ENCODE measurements at places on chromosomes 1 and 21.

DNA sequence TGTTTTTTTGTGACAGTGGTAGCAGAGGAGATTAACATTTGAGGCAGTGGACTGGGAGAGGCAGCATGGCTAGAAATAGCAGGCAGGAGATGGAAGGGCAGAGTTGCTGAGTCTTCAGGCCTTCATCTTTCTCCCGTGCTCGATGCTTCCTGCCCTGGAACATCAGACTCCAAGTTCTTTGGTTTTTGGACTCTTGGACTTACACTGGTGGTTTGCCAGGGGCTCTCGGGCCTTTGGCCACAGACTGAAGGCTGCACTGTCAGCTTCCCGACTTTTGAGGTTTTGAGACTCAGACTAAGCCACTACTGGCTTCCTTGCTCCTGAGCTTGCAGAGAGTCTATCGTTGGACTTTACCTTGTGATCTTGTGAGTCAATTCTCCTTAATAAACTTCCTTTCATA is 24.2 kb upstream of the LEFTY2 start:
- no peak for DNase-seq

- no peak for DNase-seq
Observed at GRCh38 chr1:207918581-207918980, 7.7 kb upstream of the CD34 start.

DNA sequence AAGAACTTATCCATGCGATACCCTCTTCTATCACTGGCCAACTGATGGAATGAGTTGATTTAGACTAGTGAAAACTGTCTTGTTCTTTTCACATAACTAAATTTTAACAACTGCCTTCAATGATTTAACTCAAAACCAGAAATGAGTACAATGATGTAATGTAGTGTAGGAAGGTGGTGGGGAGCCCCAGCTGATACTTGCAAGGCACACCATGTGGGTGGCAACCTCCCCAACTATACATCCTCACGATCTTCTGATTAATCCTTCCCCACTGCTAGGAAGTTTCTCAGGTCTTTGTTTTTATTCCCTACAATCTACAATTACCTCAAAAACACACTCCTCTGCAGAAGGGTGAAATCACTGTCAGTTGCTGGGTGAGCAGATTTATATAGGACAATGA is 100.7 kb downstream of the KCTD3 start:
- DNase-seq: no peak

- peak; percentile 29 for DNase-seq
Observed at GRCh38 chr1:198788561-198789064, 149.8 kb downstream of the PTPRC start.

DNA sequence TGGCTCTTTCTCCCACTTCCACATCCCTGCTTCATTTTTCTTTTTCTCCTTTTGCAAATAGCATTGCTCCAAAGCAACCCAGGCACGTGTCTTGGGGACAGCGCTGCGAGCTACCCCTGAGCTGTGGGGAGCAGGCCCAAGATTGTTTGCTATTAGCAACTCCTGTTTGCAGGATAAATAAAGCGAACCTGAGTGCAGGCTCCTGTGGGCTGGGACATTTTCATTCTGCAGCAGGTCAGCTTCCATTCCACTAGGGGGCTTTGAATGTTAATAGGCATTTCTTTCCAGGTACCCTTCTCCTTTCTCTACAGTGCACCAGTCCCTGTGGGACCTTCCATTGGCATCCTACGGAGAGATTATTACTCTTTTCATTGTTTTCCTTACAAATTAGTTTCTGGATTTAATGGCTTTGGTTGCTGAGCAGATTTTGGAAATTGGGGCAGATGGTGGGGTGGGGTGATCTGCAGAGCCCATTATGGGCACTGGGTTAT is 54.0 kb downstream of the OLFML3 start:
- no peak for DNase-seq

- no peak for DNase-seq
Observed at GRCh38 chr1:14800014-14800413, 201.5 kb downstream of the KAZN start.
